ENCODE measurements at places on chromosomes 11 and 22. TPM values are rescaled to one million over a fixed set of nuclear protein-coding genes. Genes with fewer than 3 reads are reported as not detected.

Gene SPDYC
- total RNA-seq, result not detected

Gene OR5B17
- total RNA-seq, result not detected

Gene PES1
- total RNA-seq, result 66.2 TPM

Gene DEUP1
- not detected for total RNA-seq

Gene CD3G
- total RNA-seq, result not detected

Gene SLC25A45
- total RNA-seq, result 1.5 TPM

Gene RAB38
- total RNA-seq, result 2.9 TPM

Gene CASP4
- 188 TPM for total RNA-seq

Gene DBX1
- total RNA-seq, result not detected

Gene OR8D1
- not detected for total RNA-seq

Gene ENTHD1
- total RNA-seq, result not detected

Data from smooth muscle cell of the umbilical artery (primary cell).